Stimulated activated CD4-positive, alpha-beta T cell treated with anti-CD3 and anti-CD28 coated beads, Interleukin-15, amount 100 ng/mL, for 48 hours (primary cell): ENCODE measurements at places on chromosomes 16 and 17.
A peak's percentile ranks its signal among the peaks of the same experiment; 100 is the strongest.

GRCh38 chr17:73834684-73835343 is 190.6 kb upstream of the SDK2 start:
- no peak for DNase-seq

DNA sequence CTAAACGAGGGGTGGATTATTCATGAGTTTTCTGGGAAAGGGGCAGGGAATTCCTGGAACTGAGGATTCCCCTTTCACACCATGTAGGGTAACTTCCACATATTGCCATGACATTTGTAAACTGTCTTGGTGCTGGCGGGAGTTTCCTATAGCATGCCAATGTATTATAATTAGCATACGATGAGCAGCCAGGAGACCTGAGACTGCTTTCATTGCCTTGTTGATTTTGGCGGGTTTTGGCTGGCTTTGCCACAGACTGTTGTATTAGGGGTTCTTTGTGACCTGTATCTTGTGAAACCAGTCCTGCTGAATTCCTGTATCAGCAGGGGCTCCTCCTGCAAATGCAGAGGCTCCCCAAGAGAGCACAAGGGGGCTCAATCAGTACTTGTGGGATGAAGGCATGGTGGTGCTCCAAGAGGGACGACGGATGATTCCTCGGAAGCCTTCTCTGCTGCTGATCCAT is 104.4 kb upstream of the CACNG5 start:
- no peak for DNase-seq

- no peak for DNase-seq
Observed at GRCh38 chr17:58279016-58279711, 1.6 kb downstream of the MPO start.

DNA sequence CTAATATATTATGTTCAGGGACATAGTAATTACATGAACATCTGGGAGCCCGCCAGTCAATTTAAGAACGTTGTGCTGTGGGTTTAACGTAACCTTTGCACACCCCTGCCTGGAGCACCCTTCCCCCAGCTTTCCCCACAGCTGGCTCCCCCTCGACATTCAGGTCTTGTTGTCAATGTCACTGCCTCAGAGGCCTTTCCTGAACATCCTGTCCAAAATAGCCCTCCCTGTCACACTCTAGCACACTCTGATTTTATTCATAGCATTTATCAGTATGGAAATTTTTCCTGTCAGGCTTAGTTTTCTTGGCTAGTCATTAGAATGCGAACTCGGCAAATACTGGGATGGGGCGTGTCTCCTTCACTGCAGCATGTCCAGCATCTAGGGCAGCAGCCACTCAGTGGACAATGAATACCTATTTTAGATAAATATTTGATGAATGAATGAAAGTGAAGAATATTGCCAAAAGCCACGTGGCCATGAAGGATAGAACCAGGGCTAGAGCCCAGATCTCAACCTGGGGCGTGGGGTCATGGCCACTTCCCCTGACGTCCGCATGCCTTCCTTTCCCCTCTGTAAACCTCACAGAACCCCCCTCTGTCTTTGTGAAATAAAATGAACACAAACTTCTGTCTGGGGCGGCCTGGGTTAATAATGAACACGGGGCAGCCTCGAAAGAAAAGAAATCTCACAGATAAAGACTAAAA is 10.5 kb downstream of the PIK3R6 start:
- DNase-seq: no peak

DNA sequence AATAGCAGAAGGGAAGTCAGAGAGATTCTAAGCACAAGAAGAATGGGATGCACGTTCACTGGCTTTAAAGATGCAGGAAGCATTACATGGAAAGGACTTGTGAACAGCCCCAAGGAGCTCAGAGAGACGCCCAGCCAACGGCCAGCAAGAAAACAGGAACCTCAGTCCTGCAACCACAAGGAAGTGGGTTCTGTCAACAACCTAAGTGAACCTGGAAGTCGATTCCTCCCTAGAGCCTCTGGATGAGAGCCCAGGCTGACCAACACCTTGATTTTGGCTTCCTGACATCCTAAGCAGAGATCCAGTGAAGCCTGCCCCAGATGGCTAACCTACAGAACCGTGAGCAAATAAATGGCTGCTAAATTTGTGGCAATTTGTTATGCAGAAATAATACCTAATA is 24.5 kb downstream of the GPR142 start:
- no peak for DNase-seq

- no peak for DNase-seq
Observed at GRCh38 chr17:76578376-76578775, 7.3 kb downstream of the ST6GALNAC2 start.

GRCh38 chr17:35051183-35051578 is 12.3 kb downstream of the RFFL start:
- no peak for DNase-seq

GRCh38 chr17:77854083-77854758 is 104.3 kb upstream of the TNRC6C start:
- DNase-seq: no peak

- DNase-seq: no peak
Observed at GRCh38 chr16:58031016-58031800, 5.7 kb downstream of the MMP15 start.

DNA sequence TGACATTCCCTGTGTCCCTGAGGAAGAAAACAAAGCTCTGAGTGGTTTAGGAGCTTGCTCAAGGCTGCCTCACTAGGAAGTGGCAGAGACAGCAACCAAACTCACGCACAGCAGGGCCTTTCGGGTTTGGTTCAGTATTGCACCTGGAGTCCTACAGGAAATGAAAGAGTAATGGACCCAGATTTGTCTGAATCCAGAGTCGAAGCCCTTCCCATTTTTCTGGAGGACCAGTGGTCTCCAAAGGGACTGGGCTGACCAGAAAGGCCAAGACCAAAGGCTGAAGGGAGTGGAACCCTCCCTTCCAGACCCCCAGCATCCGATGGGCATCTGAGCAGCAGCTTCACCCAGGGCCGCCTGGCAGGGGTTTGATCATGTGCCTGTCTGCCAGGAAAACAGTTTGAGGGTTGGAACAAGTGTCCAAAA is 85.5 kb upstream of the RPL38 start:
- DNase-seq: no peak

- no peak for DNase-seq
Observed at GRCh38 chr16:9062301-9062700, 29.1 kb upstream of the HAPSTR1 start.

GRCh38 chr17:42531455-42532354 is 4.3 kb upstream of the NAGLU start:
- DNase-seq: no peak

DNA sequence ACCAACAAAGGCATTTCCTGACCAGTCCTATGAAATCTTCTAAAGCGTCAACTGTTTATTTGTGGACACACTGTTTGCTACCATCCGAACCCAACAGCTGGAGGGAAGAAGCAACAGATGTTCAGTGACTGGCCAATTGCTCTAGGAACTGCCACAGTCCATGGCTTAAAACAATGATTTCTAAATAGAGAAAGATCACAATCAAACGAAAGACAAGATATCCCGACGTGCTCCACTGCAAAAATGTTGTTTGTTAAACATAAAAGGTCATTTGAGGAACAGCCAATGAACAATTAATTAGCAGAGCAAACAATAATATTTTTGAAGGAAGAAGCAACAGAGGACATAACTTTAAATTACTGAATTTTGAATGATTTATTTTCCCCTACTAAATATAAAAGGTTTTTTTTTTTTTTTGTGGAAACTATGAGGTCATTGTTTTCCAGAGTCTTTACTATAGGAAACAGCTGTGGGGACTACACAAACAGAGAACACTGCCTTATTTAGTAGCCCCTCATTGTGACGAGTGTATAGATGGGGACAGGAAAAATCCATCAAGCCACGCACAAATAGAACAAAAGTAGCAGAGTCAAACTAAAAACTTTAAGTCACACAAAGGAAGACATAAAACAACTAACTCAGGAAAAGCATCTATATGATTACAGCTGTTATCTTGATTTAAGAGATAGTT is 17.2 kb downstream of the USP31 start:
- no peak for DNase-seq

GRCh38 chr17:9185688-9186284 is 164.5 kb downstream of the NTN1 start:
- DNase-seq: no peak

- no peak for DNase-seq
Observed at GRCh38 chr16:13178318-13178717, 276.9 kb downstream of the SHISA9 start.

GRCh38 chr17:64357191-64357981 is 33.3 kb downstream of the PECAM1 start:
- DNase-seq: no peak

DNA sequence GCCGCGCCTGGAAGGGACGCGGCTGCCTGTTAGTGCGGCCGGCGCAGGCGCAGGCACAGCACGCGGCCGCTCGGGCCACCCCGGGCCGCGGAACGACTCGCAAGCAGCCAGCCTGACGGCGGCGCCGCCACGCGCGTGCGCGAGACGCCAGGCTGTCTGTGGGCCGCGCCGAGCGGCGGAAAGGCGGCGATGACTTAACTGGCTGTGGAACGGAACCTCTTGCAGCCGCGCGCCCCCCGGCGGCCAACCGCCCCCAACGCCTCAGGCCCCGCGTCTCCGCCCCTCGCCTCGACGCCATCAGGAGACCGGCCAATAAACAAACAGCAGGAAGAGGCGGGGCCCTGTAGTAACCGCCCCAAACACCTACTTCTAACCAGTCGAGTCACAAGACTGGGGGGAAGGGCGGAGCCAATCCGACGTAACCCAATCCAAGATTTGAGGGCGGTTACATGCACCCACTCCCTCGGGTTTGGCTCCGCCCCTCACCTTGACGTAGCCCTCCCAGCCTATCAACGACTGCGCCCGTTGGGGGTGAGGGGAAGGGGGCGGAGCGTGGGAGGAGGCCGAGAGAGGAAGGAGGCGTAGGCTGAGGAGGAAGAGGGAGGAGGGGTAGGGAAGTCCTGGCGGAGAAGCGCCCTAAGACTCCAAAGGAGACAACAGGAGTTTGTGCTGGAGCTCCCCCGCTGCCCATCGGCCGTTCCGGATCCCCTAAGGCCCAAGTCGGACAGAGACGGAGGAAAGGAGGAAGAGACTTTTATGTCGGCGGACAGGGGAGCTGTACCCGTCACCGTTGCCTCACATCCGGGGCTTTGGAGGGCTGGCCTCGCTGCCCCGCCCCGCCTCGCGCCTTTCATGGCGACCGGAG is at the start of gene FBRS:
Gene FBRS, plus strand, starts transcription at position 566 of the 865 bp plus-strand sequence. CDS start 1,088 bp downstream, outside the sequence.
- DNase-seq: peak; percentile 100

DNA sequence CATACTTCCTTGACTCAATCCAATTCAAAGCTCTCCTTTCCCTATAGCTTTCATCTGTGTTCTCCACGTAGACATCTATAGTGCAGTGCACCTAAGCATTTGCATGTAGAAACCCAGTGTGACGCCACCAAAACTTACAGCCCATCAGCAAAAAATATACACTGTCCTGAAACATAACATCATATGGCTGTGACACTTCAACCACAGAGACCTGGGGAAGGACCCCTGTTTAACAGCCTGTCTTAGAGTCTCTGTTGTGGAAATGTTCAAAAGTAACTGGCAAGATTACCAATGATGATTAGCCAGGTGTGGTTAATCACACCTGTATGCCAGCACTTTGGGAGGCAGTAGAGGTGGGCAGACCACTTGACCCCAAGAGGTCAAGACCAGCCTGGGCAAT is 22.2 kb downstream of the GSPT1 start:
- no peak for DNase-seq

- DNase-seq: peak; percentile 55
Observed at GRCh38 chr16:57519796-57520360, 16.5 kb downstream of the CCDC102A start.

- DNase-seq: no peak
Observed at GRCh38 chr17:58576679-58577367, 62.4 kb upstream of the MTMR4 start.

- no peak for DNase-seq
Observed at GRCh38 chr16:50763211-50763610, 21.3 kb downstream of the CYLD start.

GRCh38 chr16:27778926-27779570 is 229.1 kb downstream of the KATNIP start:
- no peak for DNase-seq

DNA sequence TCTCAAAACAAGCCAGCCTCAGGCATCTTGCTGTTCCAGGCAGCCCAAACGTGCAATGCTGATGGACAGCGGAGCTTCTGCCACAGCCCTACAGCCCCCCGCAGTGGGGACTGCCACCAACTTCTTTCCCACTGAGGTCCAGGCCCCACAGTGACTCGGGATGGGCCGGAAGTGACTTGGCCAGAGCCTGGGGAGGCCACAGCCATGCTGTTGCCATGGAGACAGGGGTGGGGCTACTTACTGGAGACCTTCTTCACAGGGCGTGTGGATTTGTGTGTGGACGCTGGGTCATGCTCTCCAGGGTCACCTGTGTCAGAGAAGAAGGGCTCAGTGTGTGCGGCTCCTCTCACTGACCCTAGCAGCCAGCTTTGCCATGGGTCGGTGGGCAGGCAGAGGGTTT is 15.0 kb downstream of the TRIM25 start:
- no peak for DNase-seq

GRCh38 chr17:49554694-49555494 is 20.8 kb upstream of the NXPH3 start:
- no peak for DNase-seq

- no peak for DNase-seq
Observed at GRCh38 chr17:681738-682529, 32.7 kb downstream of the VPS53 start.

- no peak for DNase-seq
Observed at GRCh38 chr17:60252459-60252858, 102.7 kb downstream of the CA4 start.

DNA sequence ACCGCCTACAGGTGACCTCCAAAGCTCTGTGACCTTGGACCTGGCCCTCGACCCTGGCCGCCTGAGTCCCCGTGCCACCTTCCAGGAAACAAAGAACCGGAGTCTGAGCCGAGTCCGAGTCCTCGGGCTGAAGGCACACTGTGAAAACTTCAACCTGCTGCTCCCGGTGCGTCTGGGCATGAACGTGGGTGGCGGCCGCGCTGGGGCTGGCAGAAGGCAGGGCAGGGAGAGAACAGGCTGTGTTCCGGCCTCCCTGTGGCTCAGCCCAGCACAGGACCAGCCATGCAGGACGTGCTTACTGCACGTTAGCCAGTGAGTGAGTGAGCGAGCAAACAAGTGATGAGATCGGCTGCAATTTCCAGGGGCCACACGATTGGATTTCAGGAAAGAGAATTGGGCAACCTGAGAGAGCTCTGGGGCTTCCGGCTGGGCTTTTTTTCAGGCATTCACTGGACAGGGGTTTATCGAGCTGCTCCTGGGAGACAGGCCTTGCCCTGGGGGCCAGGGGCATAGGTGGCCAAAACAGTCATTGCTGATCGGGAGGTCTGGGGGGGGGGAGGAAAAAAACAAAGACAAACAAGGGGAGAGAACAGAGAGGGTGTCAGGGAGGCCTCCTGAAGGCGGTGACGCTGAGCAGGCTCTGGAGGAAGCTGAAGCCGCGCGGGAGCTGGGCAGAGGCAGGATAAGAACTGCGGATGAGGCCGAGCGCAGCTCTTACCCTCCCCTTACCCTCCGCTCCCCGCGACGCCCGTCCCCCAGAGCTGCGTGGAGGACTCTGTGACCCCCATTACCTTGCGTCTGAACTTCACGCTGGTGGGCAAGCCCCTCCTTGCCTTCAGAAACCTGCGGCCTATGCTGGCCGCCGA is 16.9 kb downstream of the ITGAX start:
- DNase-seq: no peak
